Right renal pelvis (tissue), 4 donors: ENCODE measurements at places on chromosomes 7 and 10. TPM values are rescaled to one million over a fixed set of nuclear protein-coding genes. Genes with fewer than 3 reads are reported as not detected.

Gene UCMA
- polyA plus RNA-seq: not detected

Gene GDF10
- polyA plus RNA-seq: 1.7 TPM

Gene ASZ1
- 0.04 TPM for polyA plus RNA-seq

Gene LRRD1
- 0.60 TPM for polyA plus RNA-seq

DNA sequence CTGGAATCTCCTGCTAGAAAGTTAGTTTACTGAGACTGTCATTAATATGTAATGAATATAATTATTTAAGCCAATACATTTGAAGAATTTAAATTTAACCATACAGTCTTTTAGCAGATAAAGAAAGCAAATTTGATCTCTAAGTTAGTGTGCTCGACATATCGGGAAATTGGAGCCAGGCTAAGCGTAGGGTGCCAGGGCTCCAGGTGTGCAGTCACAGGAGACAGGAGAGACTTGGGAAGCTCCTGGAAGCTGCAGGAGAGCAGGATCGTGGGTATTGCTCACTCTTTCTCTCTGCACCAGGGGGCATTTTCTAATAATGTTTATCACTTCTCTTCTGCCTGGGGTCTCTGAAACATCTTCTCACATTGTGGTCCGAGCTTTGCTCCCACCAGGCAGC is 342.0 kb upstream of the ANKRD30A start:
- no peak for DNase-seq

- DNase-seq: no peak
Observed at GRCh38 chr7:54538122-54538521, 4.1 kb upstream of the VSTM2A start.

GRCh38 chr7:106126170-106126938 is 14.2 kb upstream of the SYPL1 start:
- DNase-seq: no peak

DNA sequence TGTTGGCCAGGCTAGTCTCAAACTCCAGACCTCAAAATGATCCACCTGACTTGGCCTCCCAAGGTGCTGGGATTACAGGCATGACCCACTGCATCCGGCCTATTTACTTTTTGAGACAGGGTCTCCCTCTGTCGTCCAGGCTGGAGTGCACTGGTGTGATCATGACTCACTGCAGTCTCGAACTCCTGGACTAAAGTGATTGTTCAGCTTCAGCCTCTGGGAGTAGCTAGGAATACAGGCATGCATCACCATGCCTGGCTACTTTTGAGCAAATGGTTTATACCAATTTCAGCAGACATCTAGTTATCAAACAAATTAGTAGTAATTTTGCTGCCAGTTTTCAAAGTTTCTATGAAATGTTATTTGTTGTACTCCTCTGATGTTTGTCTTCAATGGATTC is 2.2 kb upstream of the WAC start:
- no peak for DNase-seq

DNA sequence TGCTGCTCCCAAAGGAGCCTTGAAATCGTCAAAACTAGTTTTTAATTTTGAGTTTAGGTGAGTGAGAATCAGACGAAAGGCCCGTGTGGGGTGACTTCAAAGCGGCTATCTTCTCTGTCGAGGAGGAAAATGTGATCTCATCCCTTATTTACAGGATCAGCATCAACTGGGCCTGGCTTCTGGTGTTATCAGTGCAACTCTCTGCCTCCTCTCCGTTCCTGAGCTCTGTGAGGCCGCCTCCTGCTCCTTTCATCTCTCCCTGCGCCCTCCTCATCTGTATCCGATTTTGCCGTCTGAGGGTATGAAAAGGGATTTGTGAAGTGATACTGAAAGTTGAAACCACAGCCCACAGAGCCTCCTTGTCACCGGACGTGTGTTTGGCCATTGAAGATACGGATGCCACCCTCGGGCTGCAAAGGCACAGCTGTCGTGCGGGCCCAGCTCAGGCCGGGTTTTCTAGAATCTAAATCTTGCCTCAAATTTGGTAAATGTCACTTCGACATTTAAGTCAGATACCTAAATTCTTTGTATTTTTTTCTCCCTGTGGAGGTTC is 408.7 kb upstream of the ADARB2 start:
- DNase-seq: no peak
